Hindlimb muscle (tissue), 1 donor: ENCODE measurements at places on chromosomes 2 and 18. TPM values are rescaled to one million over a fixed set of nuclear protein-coding genes. Genes with fewer than 3 reads are reported as not detected.

The NT5DC4 gene
- not detected for polyA plus RNA-seq

The STRADB gene
- polyA plus RNA-seq, result 43.3 TPM

The AGFG1 gene
- polyA plus RNA-seq, result 50.0 TPM

The MC2R gene
- polyA plus RNA-seq, result 0.23 TPM

The TMEM17 gene
- polyA plus RNA-seq, result 1.5 TPM

GRCh38 chr2:12560618-12561017 is 156.1 kb upstream of the TRIB2 start:
- DNase-seq, result no peak

- DNase-seq, result no peak
These were observed 21.7 kb downstream of the TMX3 start for GRCh38 chr18:68693091-68693815.

GRCh38 chr2:98508709-98509066 is 64.0 kb downstream of the INPP4A start:
- DNase-seq, result no peak

- no peak for DNase-seq
These were observed 10.4 kb upstream of the NAPG start for GRCh38 chr18:10515456-10515855.

DNA sequence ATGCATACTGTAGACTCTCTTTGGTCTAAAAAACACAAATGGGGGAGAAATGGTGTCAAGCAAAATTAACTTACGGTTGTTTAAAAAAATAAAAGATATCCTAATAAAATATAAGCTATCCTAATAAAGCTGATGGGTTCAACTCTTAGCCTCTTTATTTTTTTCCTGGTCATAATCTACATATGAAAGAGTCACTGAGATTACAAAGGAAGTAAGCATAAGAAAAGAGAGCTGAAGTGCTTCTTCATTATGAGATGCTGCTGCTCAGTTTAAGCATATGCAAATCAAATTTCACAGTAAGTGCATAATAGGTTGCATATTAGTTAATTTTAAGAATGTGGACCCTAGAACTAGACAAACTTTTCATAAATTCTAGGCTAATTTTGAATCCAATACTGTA is 59.9 kb upstream of the DNER start:
- DNase-seq, result no peak

DNA sequence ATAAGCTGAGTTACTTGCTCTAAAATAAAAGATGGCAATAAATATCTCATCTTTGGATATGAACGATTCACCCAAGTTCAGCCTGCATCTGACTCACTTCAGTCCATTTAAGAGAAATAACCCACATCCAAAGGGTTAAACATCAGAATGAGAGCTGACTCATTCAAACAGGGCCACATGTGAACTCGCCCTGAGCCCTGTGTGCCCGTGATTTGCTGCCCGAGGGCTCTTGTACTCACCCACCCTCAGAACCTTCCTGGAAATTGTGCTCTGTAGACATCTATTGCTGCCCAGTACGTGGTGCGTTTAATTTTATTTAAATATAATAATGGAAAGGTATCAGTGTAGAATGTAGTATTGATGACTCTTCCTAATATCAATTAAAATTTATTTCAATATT is 66.9 kb upstream of the RBM44 start:
- no peak for DNase-seq

GRCh38 chr18:64380117-64380516 is 231.2 kb upstream of the LINC00305 start:
- no peak for DNase-seq

DNA sequence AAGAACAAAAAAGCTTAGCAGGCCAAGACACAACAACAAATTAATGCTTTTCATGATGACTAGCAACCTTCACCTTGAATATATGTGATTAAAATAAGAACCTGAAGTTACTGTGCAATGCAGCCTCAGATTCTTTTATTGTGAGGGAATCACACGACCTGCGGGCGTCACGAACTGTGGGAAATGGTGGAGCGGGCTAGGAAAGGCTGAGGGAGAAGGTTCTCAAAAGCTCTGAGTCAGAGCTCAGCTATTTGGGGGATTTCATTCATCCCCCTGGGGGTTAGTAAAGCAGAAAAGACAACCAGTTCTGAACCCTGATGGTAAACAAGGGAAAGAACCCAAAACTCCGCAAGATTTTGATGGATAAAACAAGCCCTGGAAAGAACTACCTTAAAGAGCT is 89.3 kb upstream of the NCKAP5 start:
- DNase-seq, result no peak

GRCh38 chr2:120641366-120641771 is 94.3 kb upstream of the GLI2 start:
- DNase-seq, result no peak

DNA sequence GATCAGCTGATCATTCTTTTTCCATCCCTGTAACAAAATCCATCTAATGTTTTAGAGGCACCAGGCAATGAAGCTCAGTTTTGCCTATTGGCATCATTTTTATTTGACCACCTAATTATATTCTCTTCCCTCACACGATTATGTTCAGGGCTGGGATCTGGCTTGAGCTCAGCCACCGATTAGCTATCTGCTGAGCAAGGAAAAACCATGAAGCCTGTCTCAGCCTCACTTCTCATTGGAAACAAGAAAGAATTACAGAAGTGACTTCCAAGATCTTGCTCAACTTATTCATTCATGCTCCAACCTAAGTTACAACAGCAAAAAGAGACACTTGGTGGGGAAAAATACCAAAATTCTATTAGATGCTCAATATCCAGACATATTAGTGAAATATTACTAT is 139.0 kb upstream of the SH3BP4 start:
- no peak for DNase-seq

DNA sequence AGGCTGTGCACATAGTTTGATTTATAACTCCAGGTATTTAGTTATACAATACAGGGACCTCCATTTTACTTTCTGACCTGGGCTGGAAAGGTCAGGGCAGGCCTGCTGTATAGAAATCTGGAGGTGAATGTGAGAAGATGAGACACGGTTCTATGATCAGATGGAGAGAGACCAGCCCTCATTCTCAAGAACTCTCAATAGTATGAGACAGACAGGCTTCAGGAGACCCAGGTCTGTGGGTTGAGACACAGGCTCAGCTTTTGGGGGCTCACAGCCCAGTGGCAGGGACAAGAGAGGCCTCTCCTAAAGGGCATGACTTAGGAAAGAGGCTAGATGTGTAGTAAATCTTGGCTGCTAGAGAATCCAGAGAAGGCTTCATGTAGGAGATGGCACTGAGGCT is 719 bp upstream of the ATP6V1B1 start:
- no peak for DNase-seq
